Kidney epithelial cell (primary cell): ENCODE measurements at places on chromosomes 7 and 10.
A peak's percentile ranks its signal among the peaks of the same experiment; 100 is the strongest.

GRCh38 chr7:36306222-36306621 is 83.4 kb upstream of the ANLN start:
- DNase-seq, result no peak

DNA sequence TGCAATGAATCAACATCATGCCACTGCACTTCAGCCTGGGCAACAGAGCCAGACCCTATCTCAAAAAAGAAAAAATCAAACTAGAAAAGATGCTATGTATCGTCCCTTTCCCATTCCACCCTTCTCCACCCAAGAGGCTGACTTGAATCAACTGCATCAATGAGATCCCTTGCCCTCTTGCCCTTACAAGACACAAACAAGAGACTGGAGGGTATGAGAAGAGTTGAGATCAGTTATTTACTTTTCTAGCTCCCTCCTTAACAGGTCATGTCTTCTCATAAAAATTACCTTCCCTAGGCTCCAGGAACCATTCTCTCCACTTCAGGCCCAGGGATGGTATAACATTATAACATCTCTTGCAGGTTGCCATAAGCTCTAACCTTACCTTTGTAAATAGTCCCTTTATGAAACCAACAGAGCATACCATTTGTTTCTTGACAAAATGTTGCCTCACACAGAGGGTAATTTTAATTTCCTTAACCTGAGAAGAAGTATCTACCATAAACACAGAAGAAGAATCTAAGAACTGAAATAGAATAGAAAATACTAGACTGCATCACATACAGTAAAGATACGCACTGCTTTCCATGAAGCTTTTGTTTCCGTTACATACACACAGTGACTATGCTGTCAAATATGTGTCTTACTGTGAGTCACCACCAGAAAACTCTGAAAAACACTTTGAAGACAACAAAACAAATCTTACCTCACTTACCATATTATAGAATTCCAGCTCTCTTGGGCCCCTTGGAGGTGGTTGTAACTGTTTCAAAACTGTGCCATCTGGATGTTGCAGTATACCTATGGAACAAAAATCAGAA is 30.5 kb downstream of the IPMK start:
- peak; percentile 91 for DNase-seq

DNA sequence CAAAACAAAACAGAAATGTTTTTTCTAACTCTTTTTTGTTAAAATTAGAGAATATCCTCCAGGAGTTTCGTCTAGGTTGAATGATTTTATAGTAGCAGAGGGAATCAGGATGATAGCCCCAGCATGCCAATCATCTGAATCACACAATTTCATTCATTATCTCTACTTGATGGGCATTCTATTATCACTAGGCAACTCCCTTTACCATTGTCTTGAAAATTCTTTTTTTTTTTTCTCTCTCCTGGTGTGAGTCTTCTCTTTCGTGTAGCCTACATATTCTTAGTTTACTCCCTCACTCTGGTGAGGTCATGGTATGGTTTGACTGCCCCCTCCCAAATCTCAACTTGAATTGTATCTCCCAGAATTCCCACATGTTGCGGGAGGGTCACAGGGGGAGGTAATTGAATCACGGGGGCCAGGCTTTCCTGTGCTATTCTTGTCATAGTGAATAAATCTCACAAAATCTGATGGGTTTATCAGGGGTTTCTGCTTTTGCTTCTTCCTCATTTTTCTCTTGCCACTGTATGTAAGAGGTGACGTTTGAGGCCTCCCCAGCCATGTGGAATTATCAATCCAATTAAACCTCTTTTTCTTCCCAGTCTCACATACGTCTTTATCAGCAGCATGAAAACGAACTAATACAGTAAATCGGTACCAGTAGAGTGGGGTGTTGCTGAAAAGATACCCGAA is 105.0 kb downstream of the OTUD1 start:
- DNase-seq, result no peak

- DNase-seq, result no peak
These were observed 28.4 kb downstream of the CAMK1D start for GRCh38 chr10:12377658-12378290.

DNA sequence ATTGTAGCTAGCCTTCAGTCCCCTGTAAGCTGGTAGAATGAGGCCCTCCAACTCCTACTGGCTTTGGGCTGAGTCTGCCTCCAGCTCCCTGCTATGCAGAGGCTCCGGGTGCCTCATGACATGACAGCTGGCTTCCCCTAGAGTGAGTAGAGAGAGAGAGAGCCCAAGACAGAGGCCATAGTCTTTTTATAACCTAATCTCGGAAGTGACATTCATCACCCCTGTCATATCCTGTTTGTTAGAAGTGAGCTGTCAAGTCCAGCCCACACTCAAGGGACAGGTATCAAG is 53.9 kb upstream of the CTBP2 start:
- DNase-seq, result no peak

- DNase-seq, result no peak
These were observed 75.6 kb upstream of the GPR22 start for GRCh38 chr7:107394276-107394675.

DNA sequence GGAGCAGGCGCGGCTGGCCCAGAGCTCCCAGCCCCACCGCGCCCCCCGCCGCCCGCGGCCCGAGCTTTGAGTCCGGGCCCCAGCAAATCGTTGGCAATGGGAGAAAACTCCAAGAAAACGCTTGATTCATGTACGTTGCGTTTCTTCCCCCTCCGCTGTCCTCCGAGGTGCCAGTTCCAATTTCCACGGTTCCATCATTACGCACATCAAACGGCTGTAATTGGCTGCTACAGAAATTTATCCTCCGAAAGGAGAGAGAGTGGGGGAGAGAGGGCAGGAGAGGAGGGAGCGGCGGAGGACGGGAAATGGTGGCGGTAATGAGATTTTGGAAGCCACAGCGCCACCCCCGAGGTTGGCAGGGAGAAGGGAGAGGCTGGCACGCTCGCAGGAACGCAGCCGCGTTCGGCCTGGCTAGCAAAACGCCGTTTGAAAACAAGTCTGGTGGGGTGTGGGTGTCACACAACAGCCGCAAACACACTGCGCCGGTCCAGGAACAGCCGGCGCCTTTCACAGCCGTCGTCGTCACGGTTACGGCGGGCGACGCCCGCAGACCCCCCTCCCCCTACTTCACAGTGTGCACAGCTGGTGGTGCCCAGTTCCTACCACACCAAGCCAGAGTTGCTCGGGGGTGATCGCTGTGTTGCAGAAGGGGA is 57.5 kb downstream of the UNCX start:
- DNase-seq, result no peak

GRCh38 chr7:50721160-50721559 is 61.5 kb downstream of the GRB10 start:
- DNase-seq, result no peak
